CD4-positive, alpha-beta T cell (primary cell): ENCODE measurements at places on chromosomes 1 and 21.

DNA sequence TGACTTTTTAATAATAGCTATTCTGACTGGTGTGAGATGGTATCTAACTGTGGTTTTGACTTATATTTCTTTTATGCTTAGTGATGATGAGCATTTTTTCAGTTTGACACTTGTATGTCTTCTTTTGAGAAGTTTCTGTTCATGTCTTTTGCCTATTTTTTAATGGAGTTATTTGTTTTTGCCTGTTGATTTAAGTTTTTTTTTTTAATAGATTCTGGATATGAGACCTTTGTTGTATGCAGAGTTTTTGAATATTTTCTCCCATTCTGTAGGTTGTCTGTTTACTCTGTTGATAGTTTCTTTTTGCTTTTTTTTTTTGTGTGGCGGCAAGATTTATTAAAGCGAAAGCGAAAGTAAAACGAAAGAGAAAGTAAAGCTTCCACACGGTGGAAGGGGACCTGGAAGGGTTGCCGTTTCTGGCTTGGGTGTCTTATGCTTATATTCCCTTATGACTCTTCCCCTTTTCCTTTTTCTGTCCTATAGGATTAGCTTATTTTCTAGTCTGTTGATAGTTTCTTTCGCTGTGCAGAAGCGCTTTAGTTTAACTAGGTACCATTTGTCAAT lies 67.6 kb downstream of the TBX19 start:
- DNase-seq: no peak

DNA sequence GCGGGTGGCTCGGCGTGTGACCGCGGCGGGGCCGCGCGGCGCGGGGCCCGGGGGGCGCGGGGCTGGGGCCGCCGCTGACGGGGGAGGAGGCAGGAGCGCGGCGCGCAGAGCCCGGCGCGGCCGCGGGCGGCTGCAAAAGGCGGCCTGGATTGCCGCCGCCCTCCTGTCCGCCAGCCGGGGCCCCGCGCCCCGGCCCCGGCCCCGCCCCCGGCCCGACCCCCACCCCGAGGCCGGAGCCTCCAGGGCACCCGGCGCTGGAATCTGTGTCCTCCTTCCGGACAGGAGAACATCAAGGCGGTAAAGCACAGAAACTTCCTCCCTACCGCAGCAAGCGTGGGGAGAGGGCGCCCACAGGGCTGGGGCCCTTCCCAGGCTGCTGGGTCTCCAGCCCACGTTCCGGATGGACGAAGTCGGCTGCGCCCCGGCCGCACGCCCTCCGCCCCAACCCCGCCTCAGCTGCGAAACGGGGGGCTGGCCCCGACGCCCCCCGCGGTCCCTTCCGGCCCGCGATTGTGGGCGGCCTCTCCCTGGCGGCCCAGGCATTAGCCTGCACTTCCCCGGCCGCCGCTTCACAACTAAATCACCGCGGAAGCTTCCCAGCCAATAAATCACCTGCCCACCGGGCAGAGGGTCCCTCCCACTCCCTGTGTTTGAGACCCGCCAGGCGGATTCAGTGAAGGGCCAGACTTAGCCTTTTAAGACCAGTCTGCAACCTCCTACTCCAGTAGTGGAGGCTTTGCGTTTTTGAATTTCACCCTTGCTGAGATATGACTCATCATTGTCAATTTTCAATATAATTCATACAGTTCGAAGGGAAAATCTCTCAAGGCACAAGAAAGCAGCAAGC lies 106.0 kb downstream of the SLC45A1 start:
- DNase-seq: no peak

DNA sequence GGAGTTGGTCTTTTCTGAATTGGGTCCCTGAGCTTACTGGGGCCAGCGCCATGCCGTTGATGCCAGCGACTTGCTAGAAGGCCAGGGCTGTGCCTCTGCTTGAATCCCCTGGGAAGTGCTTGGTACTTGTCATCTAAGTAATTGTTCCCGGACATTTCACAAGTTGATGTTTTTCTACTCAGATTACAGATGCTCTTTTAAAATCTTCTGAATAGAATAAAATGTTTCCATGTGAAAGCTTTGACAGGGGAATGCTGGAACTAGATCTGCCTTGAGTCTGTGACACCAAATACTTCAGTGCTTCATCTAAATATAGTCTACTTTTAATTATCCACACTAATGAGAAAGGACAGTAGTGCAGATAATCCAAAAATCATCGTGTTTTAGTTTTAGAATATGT lies 38.3 kb downstream of the PTGFRN start:
- DNase-seq: no peak

DNA sequence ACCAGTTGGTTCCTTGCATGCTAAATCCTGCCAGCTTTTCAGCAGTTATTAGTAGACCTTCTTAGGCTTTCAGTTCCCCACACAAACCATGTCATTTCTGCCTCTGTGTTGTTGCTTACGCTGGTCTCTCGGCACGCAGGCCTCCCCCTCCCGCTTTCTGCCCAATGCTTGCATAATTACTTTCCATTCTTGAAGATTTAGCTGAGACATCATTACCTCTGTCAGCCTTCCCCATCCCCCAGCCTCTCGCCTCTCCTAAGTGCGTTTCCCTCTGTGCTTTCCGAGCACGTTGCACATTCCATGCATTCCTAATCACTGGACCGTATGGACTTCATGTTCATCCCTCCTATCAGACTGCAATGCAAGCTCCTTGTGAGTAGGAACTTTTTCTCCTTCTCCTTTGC lies 26.8 kb downstream of the TSHB start:
- no peak for DNase-seq

- DNase-seq: peak; percentile 34
Measured at GRCh38 chr1:8389958-8390535, 72.1 kb downstream of the SLC45A1 start.

DNA sequence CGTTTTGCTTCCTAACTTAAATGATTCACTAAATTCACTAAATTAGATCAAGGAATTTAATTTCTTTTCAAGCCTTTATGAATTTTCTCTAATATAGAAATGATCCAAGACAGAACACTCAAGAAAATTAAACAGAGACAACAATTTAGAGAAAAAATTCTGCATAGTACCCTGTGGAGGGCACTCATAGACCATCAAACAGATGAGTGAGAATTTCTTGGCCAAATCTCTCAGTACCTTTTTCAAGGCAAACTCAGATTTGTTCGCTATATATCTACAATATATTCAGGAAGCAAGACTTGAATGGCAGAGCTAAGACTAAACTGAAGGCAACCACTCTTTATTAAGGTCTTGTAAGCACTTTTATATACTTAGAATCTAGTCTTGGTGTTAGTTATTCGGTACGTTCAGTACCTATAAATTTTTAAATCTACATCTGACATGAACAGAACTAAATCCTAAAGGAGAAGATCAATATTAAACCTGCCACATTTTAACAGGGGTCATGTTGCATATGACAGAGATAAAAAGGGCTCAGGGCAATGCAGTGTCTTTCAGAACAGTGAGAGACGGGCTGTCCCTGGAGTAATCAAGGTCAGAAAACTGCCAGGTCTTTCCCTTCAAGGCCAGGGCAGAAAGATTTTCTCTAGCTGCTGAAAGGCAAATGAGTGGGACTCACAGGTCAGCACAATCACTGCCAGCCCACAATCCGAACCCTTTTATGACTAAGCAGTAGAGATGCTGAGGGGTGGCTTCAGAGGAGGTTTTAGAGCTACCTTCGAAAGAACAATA lies 118.8 kb upstream of the TMPRSS15 start:
- DNase-seq: no peak

DNA sequence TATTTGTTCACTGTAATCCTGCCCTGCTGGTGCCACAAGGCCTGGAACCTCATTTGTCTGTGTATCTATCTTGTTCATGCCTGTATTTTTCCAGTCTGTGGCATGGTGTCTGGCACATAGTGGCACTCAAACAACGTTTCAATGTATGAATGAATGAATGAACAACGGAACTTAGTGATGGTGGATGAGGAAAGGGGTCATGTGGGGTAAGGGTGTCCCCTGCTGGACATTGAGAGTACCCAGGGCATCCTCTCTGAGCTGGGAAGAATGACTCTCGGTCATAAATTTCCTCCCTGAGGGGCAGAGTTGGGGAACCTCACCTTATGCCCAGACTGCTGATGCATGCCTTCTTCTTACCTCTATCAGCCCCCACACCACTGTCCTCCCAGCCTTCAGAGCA lies 18.9 kb upstream of the ZNF683 start:
- peak; percentile 62 for DNase-seq

DNA sequence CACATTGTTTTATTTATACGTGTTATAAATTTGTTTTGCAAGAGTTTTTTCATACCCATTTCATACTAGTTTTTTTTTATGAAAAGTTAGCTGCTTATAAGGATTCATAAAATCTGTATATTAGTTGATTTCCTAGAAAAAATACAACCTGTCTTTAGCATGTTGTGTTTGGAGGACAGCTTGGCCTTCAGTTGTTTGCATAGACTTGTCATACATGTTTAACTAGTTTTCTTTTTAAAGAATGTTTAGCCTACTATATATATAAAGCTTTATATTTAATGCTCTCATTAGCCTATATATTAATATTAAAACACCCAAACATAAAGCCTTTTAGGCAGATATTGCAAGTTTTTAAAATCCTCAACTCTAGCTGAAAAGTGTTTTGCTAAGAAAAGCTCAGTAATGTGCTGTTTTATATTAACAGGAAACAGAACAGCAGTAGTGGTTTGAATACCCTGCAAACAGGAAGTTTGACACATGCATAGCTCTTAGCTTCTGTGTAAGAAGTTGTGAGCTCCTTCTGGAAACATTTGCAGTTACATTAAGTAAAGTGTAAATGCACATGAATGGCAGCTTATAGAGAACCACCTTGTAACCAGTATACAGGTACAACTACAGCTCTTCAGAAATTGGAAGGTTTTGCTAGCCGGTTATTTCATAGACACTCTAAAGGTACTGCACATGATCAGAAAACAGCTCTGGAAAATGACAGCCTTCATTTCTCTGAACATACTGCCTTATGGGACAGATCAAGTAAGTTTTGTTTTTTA lies at the start of gene PRKACB:
Gene PRKACB (plus strand): TSS at position 476 of the 770 bp plus-strand sequence. CDS start 91 bp downstream, at position 567.
- DNase-seq: peak; percentile 76
